ENCODE measurements at places on chromosomes 2 and 18.

DNA sequence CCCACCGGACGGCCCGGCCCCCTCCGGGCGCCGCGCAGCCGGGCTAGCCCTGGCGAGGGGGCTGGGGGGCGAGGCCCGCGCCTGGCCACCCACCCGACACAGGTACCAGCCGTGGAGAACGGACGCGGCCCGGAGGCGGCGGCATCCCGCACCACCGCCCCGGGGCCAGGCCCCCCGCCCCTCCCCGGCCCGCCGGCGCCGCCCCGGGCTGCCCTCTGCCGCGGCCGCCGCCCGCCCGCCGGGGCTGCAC lies 405 bp downstream of the SOS1 start:
- no peak for DNase-seq

- DNase-seq, result no peak
These were observed 34.0 kb downstream of the CCDC195 start for GRCh38 chr2:224682134-224682533.

DNA sequence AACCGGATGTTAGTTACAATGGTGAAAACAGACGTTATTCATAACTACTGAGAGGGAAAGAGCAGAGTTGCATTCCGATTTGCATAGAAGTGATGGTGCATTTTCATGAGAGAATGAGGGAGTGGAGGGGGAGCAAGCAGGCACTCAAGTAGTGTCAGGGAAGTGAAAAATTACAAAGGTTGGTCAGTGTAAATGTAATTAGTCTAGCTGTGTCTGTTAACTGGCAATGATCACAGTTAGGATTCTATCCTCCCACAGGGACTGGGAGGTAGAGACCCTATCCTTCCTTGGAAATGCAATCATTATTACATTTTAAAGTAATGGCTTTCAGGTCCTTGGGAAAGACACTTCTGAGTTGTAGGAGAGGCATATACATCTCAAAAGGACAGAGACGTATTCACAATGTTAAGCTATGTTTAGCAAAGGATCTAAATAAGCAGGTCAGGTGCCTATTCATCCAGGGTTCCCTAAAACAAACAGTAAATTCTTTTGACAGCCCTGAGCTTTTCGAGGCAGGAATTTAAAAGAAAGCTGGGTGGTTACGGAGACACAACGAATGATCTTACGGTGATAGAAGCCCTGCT lies 1671.8 kb upstream of the DDX18 start:
- no peak for DNase-seq

GRCh38 chr2:239026711-239027361 lies 179.0 kb downstream of the TWIST2 start:
- DNase-seq, result peak; percentile 13

DNA sequence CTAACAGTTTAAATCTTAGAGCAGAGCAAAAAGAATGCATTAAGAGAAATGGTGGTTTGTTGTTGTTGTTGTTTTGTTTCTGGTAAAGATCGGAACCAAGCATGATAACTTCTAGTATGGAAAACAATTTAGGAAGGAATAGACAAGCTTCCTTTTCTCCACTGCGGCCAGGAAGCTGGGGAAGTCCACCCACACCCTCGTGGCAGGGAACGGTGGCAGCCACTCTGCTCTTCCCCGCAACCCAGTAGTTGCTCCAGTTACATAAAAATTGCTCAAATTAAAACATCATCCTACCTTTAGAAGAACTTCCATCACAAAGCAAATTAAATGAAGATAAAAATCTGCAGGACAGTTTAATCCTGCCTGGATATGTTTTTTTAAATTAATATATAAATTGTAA lies 113.0 kb downstream of the RBMS1 start:
- no peak for DNase-seq

GRCh38 chr2:66553370-66553769 lies 118.4 kb downstream of the MEIS1 start:
- DNase-seq, result no peak

- DNase-seq, result no peak
These were observed 48.1 kb upstream of the RAPH1 start for GRCh38 chr2:203583084-203583695.

- DNase-seq, result no peak
These were observed 36.7 kb upstream of the FOXI3 start for GRCh38 chr2:88489181-88489580.

GRCh38 chr2:64024259-64024949 lies 5.2 kb upstream of the VPS54 start:
- DNase-seq, result no peak

- no peak for DNase-seq
These were observed 48.2 kb downstream of the ZCCHC2 start for GRCh38 chr18:62571037-62571436.

DNA sequence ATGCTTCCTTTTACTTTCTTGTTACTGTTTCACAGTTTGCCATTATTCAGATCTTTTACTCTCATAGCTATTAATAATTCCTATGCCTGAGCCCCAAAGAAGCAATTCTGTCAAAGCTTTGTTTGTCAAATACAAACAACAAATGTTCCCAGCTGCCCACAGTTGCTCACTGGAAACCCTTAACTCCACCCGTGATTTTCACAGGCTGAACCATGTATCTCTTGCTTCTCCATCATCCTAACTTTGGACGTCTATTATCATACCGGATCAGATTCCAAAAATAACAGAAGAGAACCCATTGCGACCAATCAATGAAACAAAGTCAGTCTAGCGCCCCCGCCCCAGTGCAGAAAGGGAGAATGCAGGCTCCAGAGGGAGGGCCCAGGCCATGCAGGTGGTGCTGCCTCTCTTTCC lies 24.2 kb downstream of the COLEC12 start:
- no peak for DNase-seq

- DNase-seq, result no peak
These were observed 163.8 kb upstream of the MEX3C start for GRCh38 chr18:51361130-51361860.

Measured in fibroblast of skin of scalp (primary cell).